Activated naive CD4-positive, alpha-beta T cell treated with anti-CD3 and anti-CD28 coated beads for 36 hours (primary cell): ENCODE measurements at places on chromosomes 7 and 10.

DNA sequence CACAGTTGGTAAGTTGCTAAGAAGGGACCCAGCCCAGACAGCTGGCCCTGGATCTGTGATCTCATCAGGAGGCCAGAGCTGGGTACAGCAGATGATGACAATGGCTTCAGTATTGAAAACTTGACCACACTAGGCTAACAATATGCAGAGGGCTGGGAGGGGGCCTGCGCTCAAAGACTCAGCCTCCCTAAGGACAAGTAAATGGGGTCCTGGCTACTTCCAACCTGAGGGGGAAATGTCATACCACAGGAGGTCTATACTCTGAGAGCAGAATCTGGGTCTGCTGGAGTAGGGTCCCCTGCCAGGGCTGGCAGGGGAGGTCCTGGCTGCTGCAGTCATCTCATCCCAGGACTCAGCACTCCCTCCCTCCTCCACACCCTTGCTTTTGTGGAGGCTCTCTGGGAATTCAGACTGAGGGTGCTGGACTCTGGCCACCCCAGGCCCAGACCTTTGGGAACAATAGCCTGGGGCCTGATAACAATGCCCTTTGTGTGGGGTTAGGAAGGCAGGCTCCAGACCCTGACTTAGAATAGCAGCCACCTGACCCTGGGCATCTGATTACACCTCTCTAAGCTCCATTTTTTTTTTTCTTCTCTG, 1.4 kb downstream of the FXYD4 start:
- DNase-seq, result no peak

GRCh38 chr7:51013861-51014511, 231.3 kb upstream of the GRB10 start:
- DNase-seq, result no peak

DNA sequence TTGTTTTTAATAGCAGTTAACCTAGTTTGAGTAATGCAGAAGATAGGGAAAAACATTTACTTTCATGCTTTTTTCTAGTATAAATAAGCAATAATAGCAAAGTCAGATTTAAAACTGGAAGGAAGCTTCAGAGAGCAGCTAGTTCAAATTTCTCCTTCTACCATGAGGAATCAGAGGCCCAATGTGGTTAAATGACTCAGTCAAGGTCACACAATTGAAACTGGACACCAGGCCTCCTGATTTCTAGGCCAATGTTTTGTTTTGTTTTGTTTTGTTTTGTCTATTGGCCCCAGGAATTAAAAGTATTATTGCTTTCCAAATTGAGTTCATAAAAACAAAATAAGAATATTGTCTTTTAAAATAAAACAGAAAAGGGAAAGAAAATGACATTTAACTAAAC, 122.3 kb downstream of the TRIL start:
- DNase-seq, result no peak

GRCh38 chr10:73859784-73860491, 14.4 kb downstream of the CAMK2G start:
- DNase-seq, result no peak

DNA sequence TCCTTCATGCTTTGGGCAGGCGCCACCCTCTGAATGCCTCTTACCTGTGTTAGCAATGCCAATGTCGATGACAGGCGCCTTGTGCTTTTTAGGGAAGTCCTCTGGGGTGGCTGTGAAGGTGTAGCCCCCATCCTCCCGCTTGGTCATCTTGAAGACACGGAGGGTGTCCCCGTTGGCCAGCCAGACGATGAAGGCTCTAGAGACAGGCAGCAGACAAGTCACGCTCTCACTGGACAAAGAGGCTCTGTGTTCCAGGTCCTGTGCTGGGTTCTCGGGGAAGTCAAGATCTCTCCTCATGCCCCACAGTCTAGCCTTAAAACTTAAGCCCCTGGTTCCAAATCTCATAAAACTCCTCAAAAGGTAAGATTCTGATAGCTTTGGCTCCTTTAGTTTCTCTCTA, 5.1 kb downstream of the TBL2 start:
- no peak for DNase-seq

- no peak for DNase-seq
Observed at GRCh38 chr7:99453105-99453504, 12.9 kb downstream of the ATP5MF start.

DNA sequence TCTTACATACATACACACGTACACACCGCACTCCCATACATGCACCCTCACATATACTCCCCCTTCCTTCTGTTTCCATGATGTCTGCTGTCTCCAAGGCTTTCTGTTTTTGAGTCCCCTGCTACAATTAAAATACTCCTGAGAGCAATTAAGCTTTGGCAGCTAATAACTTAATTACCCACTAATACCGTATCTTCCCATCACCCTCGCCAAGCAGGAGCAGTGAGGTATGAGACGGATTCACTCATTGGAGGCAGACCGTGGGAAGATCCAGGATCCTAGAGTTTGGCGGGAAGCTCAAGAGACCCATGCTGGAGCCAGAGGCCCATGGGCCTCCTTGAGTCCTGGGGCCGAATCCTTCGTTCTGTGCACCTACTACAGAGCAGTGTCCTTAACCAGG, 1.7 kb upstream of the CALN1 start:
- DNase-seq, result no peak

DNA sequence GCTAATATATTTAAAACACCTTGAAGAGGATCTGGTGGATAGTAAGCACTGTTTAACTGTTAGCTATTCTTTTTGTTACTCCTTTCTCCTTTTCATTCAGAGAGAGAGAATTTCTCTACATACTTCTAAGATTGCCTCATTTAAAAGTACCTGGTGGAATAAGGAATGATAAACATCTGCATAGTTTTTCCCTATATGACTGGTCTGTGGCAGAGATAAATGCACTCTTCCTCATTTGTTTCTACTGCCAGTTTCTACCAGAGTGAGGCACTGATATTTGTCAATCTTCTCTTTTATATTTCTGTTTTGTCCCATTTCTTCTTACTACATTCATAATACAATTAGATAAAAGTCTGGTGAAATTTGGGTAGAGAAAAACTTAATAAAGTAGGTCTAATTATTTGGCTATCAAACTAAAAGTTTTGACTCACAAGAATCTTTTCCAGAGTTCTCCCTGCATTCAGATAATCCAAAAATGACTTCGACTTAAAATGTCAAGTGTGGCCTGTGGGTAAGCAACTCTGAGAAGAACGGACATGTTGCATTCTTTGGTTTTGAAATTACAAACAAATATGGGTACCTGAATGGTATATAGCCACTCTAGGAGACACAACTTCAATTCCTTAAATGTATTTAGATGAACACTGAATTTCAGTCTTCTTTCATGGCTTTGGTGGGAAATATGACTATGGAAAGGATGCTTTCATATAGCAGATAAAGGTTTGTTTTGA, 38.8 kb downstream of the RNLS start:
- no peak for DNase-seq

DNA sequence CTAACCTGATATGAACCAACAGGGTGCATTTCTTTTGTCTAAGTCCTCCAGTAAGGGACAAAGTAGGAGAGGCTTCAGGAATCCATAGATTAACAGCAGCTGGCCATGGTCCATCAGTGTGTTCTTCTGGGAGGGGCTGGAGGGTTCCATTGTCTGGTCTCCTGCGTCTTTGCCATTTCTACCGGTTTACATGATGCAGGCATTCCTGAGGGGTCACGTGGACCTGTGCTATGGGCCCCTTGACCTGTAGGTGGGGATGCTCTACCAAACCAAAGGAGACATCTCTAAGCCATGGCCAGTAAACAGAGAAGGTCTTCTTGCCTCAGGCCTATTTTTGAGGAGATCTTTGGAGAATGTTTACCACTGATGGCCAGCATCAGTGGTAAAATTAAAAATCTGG, 28.7 kb upstream of the HABP2 start:
- DNase-seq, result no peak

DNA sequence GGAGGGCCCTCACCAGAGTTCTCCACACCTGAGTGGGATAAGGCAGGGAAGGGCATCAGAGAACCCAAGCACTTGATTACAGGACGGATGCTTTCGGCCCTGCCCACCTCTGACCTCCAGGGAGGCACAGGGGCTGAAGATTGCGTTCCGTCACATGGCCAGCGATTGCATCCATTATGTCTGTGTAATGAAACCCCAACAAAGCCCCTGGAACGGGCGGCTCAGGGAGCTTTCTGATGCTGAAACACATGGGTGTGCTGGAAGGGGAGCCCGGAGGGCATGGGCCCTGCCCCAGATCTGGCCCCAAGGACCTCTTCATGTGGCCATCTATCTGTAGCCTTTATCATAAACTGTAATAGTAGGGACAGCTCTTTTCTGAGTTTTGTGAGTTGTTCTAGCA, 117.2 kb downstream of the PTPN20 start:
- DNase-seq, result no peak

- DNase-seq, result no peak
Observed at GRCh38 chr7:42502022-42502421, 265.0 kb upstream of the GLI3 start.

GRCh38 chr10:30011396-30011795, 48.0 kb downstream of the JCAD start:
- no peak for DNase-seq

DNA sequence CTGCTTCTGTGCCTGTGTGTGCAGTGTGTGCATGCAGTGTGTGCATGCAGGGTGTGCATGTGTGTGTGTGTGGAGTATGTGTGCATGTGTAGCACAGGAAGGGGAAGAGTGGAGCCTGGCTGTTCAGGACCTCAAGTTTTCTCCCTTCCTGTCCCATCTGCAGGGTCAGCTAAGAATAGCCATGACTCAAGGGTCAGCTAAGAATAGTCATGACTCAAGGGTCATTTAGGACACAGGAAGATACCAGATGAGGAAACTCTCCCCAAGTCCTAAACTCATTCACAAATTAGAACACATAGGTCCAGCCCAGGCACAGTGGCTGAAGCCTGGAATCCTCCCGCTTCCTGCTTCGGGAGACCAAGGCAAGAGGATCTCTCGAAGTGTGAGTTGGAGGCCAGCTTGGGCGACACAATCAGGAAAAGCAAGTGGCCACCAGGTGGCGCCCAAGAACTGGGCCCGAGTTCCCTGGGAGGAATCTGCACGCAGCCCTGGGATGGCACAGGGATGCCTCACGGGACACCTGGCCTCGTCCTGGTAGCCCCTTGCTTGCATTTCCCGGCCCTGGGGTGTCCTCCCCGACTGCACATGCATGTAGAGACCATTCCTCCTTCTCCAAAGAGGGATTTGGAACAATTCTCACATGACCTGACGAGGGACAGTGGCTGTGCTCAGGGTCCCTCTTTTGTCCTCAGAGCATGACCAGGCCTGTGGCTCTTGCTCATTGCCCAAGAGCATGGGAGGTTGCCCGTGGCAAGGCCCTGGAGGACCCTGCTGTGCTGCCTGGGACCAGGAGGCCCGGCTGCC, 21.4 kb upstream of the VOPP1 start:
- peak; percentile 87 for DNase-seq
